ENCODE measurements at places on chromosomes 16 and 17.

GRCh38 chr17:11990363-11990983 lies 6.8 kb downstream of the ZNF18 start:
- no peak for DNase-seq

DNA sequence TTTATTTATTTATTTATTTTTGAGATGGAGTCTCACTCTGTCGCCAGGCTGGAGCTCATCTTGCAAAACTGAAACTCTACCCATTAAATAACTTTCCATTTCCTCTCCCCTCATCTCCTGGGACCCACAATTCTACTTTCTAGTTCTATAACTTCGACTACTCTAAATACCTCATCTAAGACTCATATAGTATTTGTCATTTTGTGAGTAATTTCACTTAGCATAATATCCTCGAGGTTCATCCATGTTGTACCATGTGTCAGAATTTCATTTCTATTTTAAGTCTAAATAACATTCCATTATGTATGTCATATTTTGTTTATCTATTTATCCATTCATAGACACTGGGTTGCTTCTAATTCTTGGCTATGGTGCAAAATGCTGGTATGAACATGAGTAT lies 5.1 kb upstream of the NT5M start:
- DNase-seq: no peak

GRCh38 chr17:2111691-2112090 lies 56.8 kb downstream of the HIC1 start:
- DNase-seq: no peak

- no peak for DNase-seq
Observed at GRCh38 chr16:86044241-86044671, 145.3 kb downstream of the IRF8 start.

All from NCI-H2029 (cell line).